ENCODE measurements at places on chromosomes 4 and X.

DNA sequence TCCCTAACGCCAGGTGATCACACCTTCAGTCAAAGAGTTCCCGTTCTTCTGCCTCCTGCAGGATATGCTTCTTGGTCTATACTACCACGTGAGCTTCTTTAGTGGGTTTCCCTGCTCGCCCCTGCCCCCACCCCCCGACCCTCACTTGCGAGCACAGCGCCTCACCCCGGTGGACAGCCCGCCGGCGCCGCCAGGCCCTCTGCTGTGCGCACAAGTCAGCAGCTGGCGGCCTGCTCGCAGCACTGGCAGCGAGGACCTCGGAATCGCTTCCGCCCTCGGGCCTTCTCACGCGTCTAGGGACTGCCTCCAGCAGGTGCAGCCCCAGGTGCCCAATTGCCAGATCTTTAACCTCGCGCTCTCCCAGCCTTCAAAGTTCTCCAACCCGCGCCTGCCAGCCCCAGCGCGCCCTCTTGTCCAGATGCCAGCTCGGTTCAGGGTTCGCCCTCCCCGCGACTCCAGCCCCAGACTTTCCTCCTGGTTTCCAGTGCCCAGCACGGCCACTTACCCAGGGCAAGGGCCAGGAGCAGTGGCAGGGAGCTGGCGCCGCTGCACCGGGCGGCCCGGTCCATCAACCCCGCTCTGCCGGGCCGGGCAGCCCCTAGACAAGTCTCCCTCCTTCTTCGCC is 454 bp downstream of the BTC start:
- DNase-seq: peak; percentile 84

DNA sequence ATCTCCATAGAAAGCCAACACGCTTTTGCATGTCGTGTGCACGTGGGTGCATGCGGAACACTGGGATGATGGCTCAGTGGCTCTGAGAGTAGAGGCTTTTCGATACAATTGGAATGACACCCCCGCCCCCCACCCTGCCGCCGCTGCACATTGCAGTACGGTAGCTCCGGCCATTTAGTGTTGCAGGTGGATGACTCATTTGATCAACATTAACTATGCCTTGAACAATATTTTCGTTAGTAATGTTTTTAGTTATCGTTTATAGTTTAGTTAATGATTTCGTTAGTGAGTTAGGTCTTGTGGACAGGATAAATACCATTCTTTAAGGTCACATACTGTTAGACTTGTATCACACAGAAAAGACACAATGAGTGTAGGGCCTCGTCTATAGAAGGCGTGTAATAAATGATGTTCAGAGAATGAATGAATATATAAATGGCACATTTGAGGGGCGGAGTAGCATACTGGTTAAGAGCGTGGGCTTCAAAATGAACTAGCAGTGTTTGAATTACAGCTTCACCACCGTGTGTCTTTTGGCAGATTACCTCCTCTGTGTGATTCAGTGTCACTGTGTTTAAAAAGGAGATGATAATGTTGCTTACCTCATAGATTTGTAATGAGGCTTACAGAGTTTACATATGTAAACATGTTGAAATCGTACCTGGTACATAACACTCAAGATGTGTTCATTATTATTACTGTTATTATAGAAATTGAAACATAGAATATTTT is 67.2 kb upstream of the TENM3 start:
- DNase-seq: no peak

DNA sequence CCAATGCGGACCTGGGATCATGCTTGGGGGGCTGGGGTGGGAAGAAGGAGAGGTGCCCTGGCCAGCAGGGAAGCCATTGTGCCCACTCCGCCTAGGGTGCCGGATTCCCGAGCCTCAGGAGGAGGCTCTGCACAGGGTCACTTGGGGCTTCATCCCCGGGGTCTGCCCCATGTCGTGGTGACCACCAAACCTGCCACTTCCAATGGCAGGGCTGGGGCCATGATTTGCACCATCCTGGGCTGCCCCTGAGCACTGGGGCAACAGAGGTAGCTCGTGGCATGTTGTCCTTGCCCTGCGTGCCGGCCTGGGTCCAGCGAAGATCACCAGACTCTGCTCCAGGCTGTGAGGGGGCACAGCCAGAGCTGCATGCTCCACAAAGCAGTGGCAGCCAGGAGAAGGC is 71.4 kb upstream of the DCAF12L2 start:
- DNase-seq: peak; percentile 64

GRCh38 chr4:141330616-141331015 is 109.9 kb downstream of the ZNF330 start:
- no peak for DNase-seq

DNA sequence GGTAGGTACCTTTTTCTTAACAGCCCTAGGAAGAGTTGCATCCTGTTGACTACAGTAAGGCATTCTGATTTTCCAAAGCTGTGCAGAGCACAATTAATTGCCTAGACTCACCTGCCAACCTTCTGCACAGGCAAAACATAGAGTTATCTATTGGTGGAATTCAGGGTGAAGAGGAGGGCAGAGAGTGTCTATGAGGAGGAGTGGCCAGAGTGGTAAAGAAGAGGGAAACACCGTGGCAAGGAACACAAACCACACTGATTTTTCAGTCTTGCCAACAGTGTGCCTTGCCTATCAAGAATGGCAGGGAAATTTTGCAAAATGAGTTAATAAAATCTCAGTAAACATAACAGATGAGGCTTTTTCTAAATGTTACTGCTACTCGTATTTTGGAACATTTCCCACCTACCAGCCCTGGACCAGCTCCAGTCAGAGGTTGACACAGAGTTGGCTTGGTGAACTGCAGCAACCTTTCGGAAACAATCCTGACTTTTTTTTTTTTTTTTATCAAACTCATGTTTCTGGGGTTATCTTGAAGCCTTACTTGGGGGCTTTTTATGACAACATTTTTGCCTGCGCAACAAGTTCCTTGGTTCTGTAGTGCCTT is 67.9 kb upstream of the CAPN6 start:
- no peak for DNase-seq

DNA sequence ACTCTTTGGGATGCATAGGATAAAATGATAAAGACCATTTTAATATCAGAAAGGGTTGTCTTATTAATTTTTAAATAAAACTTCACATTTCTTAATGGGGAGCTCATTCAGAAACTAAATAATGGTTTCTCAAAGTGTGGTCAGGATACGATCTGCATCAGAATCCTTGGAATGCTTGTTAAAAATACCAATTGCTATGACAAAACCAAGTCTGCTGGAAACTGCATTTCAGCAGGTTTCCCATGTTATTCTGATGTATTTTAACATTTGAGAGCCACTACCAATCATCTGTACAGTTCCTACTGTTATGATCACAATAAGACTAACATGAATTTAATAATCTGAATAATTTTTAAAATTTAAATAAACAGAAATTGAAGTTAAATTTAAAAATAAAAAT is 115.1 kb downstream of the SOWAHB start:
- DNase-seq: no peak

DNA sequence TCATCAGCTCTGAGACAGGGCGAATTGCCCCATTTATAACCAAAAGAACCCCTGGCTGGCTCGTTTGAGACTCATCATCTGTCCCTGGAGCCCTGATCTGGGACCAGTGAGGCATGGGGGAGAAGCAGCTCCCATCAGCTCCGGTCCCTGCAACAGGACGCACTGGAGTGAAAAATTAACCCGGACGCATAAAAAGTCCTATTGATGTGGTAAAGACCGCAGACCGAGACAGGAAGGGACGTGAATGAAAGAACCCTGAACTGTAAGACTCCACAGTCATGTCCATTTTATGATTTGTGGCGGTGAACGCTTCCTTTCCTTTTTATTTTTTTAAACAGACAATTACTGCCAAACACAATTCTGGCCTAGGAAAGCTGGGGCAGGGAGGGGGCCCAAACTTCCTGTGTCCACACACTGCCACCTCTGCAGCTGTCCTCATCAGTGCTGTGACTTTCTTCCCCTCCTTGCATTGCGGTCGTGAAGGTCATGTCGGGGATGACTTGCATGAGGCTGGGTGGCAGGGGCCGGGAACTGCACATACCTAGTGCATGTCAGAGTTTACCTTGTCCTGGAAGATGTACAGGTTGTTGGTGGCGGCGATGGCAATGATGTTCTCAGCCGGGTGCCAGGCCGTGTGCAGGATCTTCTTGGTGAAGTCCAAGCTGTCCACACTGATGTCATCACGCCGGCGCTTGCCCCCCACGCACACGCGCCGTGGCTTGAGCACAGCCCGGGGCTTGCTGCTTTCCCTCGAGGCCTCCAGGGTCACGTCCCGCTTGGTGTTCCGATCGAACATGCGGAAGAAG is 53.3 kb downstream of the WFS1 start:
- no peak for DNase-seq

Measured in posterior vena cava (tissue), 2 donors.